Activated CD4-positive, CD25-positive, alpha-beta regulatory T cell treated with anti-CD3 and anti-CD28 coated beads, Interleukin-2, amount 50 U/mL, for 24 hours (primary cell): ENCODE measurements at places on chromosomes 2 and 18.
A peak's percentile ranks its signal among the peaks of the same experiment; 100 is the strongest.

DNA sequence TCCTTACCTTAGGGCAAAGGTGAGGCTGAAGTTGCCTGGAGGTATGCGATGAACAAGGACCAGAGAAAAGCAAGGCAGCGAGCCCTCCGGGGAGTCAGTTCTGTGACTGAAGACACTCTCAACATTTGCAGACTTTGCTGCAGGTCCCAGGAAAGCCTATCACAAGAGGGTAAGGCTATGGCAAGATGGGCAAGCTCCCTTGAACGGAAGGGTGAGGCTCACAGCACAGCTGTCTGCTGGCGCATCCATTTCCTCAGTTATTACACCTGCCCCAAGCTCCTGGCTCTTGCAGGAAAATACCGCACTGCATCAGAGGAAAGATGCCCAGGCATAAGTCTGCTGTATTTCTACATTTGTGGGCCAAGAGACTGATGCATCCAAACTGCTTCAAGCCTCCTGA, 141.4 kb downstream of the BCL11A start:
- ATAC-seq = no peak

DNA sequence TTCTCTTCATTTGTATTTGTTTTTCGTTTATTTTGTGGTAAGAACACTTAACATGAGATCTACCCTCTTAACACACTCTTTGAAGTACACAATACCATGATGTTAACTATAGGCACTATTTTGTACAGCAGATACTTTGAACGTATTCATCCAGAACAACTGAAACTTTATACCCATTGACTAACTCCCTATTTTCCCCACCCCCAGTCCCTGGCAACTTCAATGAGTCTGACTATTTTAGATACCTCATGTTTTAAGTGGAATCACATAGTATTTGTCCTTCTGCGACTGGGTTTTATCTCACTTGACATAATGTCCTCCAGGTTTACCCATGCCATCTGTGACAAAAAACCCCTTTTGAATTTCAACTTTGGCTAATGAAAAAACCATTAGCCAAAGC, 356.3 kb upstream of the CDH20 start:
- no peak for ATAC-seq

DNA sequence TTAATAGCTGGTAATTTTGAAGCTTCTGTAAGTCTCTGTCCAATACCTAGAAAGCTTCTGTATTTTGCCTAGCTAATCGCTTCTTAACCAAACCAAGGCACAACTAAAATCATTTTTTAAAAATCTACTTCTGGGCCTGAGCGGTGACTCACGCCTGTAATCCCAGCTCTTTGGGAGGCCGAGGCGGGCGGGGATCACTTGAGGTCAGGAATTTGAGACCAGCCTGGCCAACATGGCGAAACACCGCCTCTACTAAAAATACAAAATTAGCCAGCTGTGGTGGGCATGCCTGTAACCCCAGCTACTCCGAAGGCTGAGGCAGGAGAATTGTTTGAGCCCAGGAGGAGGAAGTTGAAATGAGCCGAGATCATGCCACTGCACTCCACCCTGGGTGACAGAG, 148.6 kb upstream of the FIGN start:
- no peak for ATAC-seq

DNA sequence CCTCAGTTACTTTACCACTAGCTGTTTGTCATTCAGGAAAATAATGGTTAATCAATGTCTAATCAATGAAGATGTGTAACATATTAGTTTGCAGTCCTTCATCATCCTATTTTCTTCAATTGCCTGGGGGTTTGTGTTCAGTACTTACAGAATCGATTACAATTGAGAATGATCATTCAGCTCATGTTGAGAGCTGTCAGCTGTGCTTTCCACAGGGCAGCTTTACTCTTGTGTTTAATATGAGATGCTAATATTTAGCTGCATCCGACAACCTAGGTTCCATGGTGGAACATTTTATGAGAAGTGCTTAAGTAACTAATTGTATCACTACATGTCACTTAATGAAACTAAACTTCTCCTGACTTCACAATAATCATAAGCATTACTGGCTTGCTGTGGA, 191.9 kb downstream of the GRB14 start:
- no peak for ATAC-seq

DNA sequence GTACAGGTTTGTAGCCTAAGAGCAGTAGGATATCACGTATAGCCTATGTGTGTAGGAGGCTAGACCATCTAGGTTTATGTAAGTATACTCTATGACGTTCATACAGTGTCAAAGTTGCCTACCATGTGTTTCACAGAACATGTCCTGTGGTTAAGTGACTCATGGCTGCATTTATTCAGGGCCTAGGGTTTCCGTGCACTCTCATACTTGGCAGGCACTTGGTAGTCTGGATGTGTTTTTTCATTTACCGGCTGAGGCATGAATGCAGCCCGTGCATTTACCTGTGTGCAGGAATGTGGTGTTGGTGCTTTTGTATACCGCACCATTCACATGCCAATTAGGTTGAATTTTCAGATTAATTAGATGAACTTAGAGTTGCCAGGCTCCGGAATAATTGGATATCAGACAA, 43.4 kb downstream of the MYL12B start:
- peak; percentile 99 for ATAC-seq

GRCh38 chr2:216202626-216203250, 93.6 kb downstream of the XRCC5 start:
- no peak for ATAC-seq

DNA sequence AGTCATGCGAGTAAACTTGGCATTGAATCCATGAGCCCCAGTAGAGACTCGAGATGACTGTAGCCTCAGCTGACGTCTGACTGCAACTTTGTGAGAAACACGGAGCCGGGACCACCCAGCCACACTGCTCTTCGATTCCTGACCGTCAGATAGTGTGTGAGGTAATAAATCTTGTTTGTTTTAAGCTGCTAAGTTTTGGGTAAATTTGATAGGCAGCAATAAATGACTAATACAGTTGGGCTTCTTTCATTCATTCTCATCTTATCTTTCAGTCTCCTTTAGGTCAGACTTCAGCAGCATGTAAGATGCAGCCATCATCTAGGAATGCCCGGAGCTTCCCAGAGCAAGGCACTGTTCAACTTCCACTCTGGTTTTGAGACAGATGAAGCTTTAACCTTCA, 8.0 kb upstream of the KLHL29 start:
- ATAC-seq = no peak

DNA sequence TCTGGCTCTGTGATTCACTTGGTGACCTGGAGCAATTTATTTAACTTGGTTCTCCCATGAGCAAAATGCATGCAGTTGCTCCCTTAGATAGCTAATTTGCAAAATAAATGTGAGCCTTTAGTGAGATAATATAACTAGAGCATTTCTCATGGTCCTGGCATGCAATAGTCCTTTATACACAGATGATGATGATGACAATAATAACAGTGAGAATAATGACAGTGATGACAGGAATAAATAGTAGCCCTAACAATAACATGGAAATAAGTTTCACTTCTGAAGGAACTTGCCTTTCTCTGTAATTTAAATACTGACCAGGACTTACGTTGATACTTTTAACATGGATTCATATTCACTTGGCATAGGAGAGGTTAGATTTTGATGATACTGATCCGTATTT, 49.2 kb downstream of the LPIN1 start:
- ATAC-seq = no peak

DNA sequence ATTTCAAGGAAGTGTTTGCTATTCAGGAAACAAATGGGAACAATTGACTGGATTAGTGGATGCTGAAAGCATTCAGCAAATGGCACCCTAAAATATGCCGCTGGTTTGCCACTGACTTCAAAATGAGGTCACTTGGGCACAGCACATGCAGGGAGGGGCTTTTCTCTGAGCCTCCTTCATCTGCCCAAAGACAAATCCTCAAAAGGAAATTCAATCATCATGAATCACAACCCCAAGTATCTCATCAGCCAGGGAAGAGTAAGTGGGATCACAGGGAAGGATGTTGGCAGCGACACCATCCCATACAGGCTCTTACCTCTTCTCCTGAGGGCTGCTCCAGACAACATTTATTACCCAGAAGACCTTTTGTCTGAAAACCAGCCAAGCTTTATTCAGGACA, 14.4 kb upstream of the SP140L start:
- no peak for ATAC-seq

GRCh38 chr2:69087912-69088240, 74.9 kb downstream of the ANTXR1 start:
- ATAC-seq = no peak

DNA sequence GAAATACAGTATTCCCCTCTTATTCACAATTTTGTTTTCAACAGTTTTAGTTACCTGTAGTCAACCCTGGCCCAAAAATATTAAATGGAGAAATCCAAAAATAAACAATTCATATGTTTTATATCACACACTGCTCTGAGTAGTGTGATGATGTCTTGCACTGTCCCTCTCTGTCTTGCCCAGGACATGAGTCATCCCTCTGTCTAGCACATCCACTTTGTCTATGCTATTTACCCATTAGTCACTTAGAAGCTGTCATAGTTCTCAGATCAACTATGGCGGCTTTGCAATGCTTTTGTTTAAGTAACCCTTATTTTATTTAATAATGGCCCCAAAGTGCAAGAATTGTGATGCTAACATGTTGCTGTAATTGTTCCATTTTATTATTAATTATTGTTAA, 380.6 kb upstream of the REG3G start:
- no peak for ATAC-seq

GRCh38 chr2:230885463-230886130, 20.9 kb downstream of the ITM2C start:
- no peak for ATAC-seq

GRCh38 chr2:120525056-120526046, 179.4 kb downstream of the INHBB start:
- ATAC-seq = no peak

GRCh38 chr2:210531482-210531881, 24.9 kb upstream of the CPS1 start:
- ATAC-seq = no peak

DNA sequence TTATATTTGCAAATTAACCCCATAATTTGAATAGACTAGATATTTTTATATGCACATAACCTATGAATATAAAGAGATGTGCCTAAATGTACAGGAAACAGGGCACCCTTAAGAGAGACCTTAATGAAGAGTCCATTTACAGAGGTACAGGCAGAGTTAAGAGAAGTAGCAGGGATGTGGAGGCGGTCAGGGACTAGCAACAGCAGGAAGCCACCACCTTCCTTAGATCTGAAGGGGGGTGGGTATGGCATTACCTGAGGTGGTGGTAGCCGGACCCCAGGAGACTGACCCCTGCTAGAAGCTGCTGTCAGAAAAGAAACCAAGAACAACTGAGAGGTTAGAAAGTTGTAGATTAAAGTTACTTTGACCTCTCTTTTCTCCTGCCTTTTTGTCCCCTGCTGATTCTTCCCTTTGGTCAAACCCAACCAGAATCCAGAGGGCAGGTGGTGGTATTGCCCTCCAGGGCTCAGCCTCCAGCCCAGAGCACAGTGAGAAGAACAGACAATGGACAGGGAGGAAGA, 24.9 kb upstream of the ATG16L1 start:
- no peak for ATAC-seq

- no peak for ATAC-seq
Observed at GRCh38 chr2:22887845-22888244, 497.1 kb upstream of the KLHL29 start.

- ATAC-seq = no peak
Observed at GRCh38 chr18:55320424-55321264, 267.3 kb downstream of the TCF4 start.

GRCh38 chr2:39697454-39697853, 31.7 kb downstream of the TMEM178A start:
- ATAC-seq = no peak

DNA sequence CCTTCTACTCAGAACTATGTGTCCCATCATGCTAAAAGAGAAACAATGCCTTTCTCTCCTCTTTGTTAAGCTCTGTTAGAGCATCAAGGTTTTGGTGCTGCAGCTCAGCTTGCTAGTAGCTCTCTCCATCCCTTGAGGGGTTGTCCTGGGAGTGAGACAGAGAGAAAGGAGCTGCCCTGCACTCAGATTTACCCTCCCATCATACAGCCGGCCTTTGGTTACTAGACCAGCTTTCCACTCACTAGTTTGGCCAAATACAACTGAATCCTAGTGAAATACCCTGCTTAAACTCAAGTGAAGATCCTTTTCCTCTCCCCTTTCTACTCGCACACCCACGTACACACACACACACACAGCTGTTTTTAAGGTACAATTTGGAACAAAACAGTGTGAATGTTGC, 2.3 kb upstream of the CHN1 start:
- no peak for ATAC-seq

DNA sequence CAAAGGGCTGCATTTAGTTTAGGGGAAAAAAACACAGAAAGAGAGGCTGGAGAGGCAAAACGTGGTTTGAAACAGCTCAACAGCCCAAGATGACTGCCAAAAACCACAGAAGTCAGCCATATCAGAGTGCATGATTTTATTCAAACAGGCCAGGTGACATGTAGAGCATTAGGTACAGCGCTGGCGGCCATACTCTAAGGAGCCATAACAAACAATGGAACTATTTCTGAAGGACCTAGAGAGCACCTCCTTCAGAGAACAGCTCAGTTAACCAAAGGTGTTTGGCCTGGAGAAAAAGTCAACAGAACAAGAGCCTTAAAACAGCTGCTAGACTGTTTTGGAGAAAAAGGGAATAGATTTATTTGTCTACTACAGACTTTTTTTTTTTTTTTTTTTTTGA, 2.6 kb downstream of the THADA start:
- no peak for ATAC-seq

DNA sequence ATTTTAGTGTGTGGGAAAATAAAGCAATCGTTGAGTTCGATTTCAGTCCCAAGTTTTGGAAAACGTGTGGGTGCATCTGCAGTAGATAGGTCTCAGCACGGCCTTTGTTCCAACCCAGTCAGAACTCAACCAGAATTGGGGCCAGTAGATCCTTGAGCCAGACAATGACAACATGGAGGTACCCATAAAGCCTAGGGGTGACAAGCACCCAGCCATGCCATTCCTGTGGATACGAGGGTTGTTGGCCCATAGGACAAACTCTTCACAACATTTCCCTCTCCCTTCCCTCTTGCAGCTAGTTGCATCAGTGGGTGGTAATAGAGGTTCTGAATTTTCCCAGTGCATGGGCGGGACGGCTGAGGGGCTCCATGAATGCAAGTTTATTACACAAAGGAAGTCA, 60.1 kb downstream of the ST3GAL5 start:
- no peak for ATAC-seq

DNA sequence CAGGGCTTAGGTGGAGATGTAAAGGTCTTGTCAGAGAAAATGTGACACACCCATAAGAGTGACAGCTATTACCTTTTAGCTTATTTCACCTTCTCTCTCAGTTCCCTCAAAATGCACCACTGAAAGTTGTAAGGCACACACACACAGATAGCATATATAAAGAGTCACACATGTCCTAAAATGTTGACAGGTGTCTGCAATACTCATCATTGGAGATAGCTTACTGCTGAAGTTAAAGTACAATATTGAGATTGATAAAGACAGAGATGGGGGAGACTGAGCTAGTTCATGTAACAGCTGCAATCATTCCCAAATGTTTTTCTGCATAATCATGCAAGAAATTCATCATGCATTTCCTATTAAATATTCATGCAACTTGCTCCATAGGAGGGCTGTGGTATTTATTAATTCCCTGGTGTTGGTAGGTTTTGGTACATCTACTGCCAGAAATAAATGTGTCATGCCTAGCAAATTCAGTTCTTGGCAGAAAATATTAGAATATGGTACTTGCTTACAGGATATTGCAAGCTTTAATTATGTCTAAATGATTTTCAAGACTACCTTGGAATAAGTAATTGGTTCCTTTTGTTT, 118.8 kb upstream of the RBMS1 start:
- ATAC-seq = no peak
